HAP-1 (cell line): ENCODE measurements at places on chromosomes 6 and 20.

- no peak for DNase-seq
Measured at GRCh38 chr6:43219814-43220213, 9.5 kb downstream of the DNPH1 start.

DNA sequence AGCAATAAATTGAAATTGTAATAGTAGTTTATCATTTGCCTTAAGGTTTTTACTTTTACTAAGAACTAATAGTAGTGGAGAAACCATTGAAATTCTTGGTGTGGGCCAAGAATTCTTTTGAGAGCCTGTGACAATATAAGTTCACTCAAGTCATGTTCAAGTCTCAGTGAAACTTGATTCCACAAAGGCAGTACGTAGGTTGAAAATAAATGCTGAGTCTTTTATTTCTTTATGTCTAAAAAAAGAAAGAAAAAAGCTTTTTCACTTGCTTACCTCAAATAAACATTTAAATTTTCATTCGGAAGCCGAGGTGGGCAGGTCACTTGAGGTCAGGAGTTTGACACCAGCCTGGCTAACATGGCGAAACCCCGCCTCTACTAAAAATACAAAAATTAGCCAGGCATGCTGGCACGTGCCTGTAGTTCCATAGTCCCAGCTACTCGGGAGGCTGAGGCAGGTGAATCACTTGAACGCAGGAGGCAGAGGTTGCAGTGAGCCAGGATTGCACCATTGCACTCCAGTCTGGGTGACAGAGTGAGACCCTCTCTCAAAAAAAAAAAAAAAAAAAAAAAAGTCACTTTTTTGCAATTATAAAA lies 57.8 kb upstream of the NELFCD start:
- no peak for DNase-seq

GRCh38 chr6:85675030-85675819 lies 32.5 kb upstream of the SYNCRIP start:
- DNase-seq = peak; percentile 38

DNA sequence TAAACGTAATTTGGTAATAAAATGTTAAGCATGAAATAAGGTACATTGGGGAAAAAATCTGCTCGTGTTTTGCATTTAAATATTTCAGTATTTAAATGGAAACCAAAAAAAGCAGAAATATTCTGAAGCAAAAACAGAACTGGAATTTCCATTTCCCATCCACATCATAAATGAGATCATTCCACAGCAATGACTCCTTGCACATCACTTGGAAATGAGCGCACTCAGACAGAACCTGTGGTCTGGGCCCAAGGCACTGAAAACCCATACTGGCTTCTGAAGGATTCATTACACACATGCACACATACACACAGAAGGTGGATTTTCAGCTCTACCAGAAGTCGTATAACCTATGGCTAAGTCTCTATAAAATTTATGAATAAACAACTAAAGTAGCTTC lies 174.8 kb downstream of the IBTK start:
- DNase-seq = no peak

DNA sequence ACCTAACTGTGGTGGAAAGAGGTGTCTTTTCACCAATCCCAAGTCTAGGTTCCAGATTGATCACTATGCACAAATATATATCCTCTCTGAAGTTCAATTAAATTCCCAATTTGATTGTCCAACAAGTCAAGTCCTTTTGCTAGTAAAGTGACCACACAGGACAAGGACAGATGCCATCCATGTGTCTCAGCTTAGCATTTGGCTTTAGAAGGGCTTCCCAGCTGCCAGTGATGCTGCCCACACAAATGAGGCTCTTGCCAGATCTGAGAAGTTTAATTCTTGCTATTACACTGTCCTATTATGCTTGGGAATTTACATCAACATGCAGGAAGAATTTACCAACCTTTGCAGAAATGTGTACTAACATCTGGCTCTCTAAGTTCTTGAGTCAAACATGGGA lies 108.5 kb downstream of the COL9A1 start:
- no peak for DNase-seq

GRCh38 chr6:151904631-151905030 lies 97.1 kb downstream of the ESR1 start:
- DNase-seq = no peak

DNA sequence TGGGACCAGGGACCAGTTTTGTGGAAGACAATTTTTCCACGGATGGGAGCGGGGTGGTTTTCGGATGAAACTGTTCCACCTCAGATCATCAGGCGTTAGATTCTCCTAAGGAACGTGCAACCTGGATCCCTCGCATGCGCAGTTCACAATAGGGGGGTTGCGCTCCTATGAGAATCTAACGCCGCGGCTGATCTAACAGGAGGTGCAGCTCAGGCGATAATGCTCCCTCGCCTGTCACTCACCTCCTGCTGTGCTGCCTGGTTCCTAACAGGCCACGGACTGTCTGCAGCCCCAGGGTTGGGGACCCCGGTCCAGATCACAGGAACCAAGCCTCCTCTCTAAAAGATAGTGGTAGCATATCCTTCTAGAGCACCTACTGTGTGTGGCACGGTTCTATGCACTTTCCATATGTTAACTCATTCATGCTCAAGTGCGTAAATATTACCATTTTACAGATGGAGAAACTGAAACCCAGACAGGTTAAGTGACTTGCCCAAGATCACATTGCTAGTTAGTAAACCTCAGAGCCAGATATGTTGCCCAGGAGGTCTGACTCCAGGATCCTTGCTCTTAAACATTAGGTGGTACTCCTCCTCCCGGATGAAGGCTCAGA lies 25.3 kb downstream of the SPDEF start:
- DNase-seq = no peak

DNA sequence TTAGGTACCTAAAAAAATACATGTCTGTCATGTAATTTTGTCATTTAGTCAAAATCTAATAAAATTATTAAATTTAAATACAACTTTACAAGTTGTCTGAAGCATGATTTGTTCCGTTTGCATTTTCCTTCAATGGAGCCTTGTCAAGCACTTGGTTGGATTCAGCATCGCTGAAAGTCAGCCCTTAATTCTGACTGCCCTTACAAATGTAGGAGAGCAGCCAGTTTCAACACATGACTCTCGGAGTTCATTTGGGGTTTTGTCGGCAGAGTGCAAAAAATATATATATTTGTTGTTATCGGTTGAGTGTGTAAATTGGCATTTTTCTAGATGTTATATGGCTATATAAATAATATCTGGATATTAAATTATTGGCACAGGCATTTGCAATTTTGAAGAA lies 180.6 kb downstream of the RPS12 start:
- DNase-seq = no peak

DNA sequence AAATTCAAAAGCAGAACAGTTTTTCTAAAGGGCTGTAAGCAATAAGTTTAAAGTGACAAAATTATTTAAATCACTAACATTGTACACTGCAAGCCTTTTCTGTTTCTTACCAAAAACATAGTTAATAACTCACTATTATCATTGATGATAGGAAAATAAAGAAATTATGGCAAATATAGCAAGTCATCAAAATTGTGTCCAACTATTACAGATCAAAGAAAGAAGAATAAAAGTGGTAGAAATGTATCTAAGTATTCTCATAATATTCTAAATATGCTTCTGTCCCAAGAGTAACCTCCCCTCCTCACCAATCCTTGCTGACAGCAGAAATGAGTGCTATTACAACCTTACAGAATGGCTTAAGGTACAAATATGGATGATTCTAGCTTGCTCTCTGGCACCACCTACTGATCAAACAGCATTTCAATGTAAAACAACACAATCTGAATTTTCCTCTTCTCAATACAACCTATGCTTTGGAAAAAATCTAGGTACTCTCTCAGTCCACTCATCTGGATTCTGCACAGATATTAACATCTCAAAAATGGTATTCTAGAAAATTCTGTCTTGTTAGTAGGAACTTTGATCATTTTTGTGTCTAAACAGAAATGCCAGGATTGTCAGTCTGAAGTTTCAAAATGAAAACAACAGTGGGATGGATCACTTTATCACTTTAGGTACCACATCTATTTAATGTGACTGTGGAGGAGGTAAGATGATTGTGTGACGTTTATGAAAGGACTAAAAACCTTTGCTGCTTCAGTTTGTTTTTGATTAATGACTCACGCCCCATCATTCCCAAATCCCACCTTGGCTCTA lies 40.9 kb downstream of the ZFP64 start:
- DNase-seq = peak; percentile 53

DNA sequence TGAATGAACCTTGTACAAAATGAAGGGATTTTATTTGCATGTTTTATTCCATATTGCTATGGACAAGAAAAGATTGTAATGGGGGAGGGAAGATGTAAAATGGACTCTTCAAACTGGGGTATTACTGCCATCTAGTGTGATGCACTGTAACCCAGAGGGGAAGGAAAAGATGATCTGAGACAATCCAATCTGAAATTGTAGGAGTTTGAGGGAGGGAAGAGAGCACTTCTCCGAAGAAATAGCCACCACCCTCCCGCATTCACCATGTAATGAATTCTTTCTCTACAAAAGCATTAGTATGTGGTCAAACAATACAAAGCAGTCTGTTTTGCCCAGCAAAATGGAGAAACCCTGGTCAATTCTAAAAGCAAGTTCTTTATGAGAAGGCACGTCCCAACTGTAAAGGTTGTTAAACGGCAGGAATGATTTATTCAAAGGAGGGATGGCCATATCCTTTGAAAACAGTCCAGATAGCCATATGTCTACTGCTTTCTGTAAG lies 679.5 kb upstream of the NRSN1 start:
- peak; percentile 35 for DNase-seq
